Stimulated activated CD4-positive, alpha-beta T cell treated with anti-CD3 and anti-CD28 coated beads, Interleukin-1b, Interleukin-23, amount 100 ng/mL, for 1 hour (primary cell): ENCODE measurements at places on chromosomes 12 and 14.

GRCh38 chr14:53943751-53944083, 12.9 kb downstream of the BMP4 start:
- DNase-seq: no peak

DNA sequence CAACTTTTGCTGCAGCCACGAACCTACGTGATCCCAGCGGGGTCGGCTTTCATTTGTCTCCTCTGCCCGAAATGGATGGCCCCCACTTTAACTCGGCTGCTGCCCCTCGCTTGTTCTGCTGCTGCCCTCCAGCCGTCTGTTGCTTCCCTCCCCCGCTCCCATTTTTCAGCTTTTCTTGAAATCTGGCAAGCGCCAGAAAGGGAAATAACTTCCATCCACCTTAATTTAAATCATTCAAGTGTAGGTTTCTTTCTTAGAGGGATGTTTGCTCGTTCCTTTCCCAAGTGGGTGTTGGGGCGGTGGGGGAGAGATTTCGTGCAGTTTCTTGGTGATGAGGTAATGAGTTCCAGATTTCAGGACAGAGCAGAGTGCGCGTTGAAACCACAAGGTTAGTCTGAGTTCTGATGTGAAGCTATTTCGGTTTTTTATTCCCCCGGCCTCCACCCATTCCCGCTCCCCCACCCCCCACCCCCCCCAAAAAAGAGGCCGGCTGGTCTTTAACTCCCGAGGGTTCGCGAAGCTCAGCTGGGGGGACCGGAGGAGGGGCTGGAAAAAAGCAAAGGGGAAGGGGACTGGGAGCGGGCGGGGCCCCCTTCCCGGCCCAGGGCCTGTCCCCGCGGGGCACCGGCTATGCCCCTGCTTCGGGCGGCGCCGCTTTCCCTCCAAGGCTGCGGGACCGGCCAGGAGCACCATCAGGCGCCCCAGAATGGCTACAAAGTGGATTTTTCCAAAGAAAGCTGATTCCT, 2.2 kb upstream of the ZFP36L1 start:
- no peak for DNase-seq

DNA sequence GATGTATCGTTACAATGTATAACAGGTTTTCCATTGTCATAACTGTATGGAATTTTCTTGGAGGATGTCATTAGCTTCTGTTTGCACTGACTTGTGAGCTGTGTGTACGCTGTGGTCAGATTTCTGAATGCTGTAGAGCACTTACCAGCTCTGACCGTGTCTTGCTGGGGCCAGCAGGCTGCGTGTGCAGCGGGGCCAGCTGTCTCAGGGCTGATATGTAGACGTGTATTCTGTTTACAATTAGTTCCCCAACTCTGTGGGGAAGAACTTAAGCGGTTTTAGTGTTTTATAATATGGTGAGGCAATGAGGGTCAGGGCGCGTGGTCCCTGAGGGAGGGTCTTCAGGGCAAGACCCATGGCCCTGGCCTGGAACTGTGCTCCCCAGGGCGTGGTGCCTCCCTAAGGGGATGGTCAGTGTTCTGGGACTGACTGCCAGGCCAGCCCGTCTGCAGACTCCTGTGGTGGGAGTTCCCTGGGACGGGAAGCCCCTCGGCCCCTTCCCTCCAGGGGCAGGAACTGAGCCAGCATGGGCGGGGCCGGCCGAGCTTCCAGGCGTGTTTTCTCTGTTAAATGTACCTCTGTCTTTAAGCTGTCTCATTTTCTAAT, 18.7 kb downstream of the XRCC3 start:
- no peak for DNase-seq

- DNase-seq: no peak
Observed at GRCh38 chr14:50875359-50876070, 3.7 kb downstream of the ABHD12B start.

- no peak for DNase-seq
Observed at GRCh38 chr14:88493392-88494185, 61.2 kb downstream of the PTPN21 start.

DNA sequence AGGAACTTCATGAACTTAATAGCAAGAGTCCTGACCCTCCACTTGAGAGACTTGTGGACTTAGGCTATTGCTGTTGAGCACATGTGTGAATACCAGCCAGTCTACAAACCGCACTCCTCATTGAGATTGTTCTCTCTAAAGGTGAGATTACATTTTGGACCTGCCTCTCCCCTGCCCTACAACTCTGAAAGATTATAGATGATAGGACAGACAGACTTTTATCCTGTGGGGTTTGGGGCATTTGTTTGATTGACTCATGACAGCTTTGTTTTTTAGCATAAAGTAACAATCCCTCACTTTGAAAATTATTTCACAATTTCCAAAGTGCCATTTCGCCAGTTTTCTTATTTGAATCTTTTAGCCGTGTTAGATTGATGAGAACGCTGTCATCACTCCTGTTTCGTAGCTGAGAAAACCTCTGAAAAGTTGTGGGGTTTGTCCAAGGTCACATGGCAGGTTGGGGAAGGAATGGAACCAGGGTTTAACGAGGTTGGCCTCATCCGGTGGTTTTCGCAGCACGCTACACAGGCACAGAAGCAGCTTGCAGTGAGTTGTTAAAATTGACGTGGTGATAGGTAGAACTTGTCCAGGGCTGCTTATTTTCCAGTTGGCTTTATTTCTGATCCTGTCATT, 836 bp downstream of the EVL start:
- peak; percentile 45 for DNase-seq

- DNase-seq: no peak
Observed at GRCh38 chr14:71541973-71542690, 390.1 kb upstream of the RGS6 start.

GRCh38 chr14:32588448-32589320, 259.6 kb downstream of the AKAP6 start:
- DNase-seq: no peak

GRCh38 chr12:44637875-44638274, 238.2 kb downstream of the NELL2 start:
- DNase-seq: no peak

DNA sequence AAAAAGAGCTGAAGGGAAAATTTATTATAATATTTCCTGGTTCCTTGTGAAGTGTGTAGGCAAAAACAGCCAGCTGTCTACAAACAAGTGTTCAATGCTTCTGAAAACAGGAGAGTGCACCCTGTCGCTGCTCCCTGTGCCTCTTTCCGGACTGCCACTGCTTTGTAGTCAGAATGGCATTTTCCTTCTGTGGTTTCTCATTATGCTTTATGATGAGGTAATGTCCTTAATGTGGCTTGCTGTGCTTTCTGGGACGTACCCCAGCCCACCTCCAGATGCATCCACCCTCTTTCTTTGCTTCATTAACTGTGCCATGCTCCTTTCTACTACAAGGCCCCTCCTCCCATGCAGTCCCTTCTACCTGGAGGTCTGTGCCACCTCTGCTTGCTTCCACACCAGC, 148.1 kb downstream of the SYT1 start:
- DNase-seq: no peak

DNA sequence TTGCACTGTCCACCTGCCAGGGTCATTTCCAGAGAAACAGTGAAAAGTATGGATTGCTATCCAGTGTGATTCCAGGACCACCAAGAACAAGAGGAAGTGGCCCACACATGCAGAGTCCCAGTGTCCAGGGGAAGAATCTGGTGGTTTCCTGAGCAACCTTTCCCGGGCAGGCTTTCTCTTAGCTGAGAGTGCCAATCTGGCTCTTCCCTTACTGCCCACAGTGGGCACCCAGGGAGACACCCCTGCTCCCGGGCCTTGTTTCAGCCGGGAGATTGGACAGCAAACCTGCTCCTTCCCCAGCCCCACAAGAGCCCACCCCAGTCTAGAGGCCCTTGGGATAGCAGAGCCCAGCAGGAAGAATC, 62.1 kb downstream of the VWF start:
- no peak for DNase-seq

GRCh38 chr12:10456856-10457255, 3.7 kb upstream of the KLRC1 start:
- no peak for DNase-seq

DNA sequence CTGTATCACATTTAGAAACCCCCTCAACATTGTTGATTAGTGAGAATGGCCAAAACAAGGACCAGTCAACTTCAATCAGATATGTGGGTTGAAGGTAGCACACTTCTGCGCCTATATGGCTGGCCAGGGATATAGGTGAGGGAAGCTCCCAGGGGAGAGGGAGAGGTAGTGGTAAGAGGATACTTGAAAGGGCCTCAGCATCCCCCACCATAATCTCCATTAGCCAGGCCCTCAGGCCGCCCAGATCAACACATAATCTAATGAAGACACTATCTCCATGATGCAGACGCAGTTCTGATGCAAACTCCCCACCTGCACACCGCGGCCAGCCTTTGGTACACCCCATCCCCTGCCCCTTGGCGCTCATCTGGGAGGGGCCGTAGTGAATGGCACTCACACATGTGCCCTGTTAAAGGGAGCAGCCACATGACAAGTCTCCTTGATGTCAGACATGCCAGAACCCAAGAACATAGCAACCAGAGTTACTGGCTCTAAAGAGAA, 158.0 kb downstream of the TMEM132C start:
- DNase-seq: no peak

DNA sequence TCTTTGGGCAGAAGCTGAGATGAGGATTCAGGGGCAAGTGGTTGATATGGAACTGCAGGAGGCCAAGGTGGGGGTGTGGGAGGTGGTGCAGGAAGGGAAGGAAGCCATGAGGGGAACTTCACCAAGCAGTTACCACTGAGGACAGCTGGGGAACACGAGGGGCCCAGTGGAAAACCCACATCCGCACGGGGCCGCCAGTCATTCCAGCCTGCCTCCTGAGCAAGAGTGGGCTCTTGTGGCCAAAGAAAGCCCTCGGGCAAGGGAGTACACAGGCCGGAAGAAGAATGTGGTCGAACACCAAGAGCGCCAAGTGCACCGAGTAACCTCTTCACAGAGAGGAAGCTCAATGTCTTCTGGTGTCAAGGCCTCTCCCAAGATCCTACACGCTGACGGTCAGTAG, 252.2 kb upstream of the FOXN3 start:
- no peak for DNase-seq

DNA sequence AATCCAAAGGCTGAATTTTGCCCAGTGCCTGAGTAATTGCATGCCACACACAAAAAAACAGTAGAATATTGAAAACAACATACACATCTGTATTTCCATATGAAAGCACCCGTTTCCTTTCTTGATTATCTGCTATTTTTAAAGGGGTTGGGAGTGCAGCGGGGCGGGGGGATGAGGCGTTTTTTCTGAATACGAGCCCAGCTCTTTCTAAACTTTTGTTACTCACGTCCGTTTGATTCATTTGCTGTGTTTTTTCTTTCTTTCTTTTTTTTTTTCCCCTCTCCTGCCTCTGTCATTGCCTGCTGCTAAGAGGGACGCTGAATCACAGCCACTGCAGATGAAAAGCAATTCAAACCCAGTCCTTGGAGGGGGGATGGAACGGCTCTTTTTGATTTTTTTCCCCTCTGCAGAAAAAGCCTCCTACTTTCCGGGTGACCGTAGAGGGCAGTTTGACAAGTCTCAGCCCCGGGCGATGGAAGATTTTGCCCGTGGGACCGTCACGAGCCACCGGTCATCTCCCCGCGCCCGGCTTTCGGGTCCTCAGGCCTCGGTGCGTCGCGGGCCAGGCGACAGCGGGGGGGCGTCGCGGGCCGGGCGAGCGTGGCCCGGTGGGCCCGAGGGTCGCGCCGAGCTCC, 572 bp upstream of the RASSF8 start:
- DNase-seq: no peak

- no peak for DNase-seq
Observed at GRCh38 chr12:124397807-124398577, 103.1 kb downstream of the RFLNA start.

DNA sequence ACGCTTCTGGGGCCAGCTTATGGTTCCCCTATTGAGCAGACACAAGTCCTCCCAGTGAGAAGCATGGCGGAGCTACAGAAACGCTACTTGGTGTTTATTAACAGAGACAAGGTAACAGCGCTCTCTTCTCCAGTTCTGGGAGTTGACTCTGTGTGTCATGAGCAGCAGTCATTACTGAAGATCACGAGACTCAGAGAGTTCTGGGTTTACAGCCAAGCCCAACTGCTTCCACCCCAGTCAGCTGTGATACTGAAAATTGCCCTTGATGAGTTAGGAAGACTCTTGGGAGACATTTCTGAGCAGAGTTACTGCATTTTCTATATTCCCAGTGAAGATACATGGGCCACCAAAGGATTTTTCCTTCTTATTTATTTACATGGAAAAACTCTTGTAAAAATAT, 48.6 kb downstream of the CFAP251 start:
- DNase-seq: no peak

GRCh38 chr14:99325016-99325415, 53.0 kb upstream of the BCL11B start:
- DNase-seq: no peak

- DNase-seq: no peak
Observed at GRCh38 chr14:99166506-99166905, 105.5 kb downstream of the BCL11B start.

DNA sequence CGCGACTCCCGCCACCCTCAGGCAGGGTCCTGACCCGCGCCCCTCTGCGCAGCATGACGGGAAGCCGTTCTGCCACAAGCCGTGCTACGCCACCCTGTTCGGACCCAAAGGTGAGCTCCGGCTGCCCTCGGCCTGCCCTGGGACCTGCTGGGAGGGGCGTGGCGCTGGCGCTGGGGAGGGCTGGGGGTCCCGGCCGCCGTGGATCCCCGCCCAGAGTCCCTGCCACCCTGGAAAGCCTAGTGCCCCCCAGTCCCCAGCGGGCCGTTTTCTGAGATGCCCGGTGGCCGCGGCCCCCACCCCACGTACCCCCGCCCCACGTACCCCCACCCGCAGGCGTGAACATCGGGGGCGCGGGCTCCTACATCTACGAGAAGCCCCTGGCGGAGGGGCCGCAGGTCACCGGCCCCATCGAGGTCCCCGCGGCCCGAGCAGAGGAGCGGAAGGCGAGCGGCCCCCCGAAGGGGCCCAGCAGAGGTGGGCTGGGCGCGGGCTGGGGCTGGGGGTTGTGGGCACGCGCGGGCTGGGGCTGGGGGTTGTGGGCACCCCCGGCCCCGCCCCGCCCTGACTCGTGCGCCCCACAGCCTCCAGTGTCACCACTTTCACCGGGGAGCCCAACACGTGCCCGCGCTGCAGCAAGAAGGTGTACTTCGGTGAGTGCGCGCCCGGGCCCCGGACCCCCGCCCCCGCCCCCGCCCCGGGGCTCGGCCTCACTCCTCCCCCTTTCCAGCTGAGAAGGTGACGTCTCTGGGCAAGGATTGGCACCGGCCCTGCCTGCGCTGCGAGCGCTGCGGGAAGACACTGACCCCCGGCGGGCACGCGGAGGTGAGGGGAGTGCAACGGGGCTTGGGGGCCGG, 4.0 kb downstream of the CRIP2 start:
- no peak for DNase-seq
